ENCODE measurements at places on chromosomes 12 and 14.

DNA sequence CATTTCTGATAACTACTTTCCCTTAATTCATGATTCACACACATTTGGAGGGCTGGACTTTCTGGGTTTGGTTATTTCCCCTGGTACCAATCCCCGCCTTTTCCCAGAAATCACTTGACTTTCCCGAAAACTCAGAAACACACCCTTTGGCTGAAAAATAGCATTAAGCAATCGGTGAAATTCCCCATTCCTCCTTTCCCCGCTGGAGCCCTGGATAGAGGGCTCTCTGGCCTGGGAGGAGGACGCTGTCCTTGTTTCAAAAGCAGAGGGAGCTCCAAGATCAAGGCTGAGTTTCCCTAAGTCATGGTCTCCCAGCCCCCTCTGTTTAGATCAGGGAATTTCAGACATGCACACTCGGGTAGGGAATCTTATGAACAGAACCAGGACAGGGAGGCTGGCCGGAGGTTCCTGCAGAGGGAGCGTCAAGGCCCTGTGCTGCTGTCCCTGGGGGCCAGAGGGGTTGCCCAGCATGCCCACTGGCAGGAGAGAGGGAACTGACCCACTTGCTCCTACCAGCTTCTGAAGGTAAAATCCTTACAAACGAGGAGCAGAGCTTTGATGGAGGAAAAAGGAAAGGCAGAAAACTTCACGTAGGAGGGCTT is at the start of gene C1S:
TSS of gene C1S (plus strand) at position 366 of the 602 bp plus-strand sequence. CDS start 1,195 bp downstream, outside the sequence.
- no peak for DNase-seq

DNA sequence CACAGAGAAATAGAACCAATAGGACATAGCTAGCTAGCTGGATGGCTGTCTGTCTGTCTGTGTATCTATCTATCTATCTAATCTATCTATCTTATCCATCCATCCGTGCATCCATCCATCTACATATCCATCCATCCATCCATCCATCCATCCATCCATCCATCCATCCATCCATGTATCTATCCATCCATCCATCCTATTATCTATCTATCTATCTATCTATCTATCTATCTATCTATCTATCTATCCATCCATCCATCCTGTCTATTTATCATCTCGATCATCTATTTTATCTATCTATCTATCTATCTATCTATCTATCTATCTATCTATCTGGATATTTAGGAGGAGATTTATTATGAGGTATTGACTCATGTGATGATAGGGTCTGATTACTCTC is 84.9 kb downstream of the DNAH10 start:
- no peak for DNase-seq

DNA sequence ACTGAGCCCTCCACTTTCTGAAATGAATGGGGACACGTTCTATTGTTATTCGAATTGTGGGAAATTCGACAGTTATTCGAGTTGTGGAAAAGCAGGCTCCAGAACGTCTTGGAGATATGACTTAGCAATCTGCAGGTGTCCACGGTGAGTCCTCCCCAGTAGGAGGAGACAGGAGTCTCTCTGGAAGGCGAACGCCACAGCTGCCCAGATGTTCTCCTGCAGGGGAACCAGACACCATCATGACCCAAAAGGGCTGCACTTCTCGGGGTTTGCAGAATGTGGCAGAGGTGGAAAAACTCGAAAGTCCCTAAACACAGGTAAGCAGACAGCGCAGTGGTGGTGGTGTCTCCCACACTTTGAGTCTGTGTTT is 363.6 kb upstream of the SFSWAP start:
- no peak for DNase-seq

DNA sequence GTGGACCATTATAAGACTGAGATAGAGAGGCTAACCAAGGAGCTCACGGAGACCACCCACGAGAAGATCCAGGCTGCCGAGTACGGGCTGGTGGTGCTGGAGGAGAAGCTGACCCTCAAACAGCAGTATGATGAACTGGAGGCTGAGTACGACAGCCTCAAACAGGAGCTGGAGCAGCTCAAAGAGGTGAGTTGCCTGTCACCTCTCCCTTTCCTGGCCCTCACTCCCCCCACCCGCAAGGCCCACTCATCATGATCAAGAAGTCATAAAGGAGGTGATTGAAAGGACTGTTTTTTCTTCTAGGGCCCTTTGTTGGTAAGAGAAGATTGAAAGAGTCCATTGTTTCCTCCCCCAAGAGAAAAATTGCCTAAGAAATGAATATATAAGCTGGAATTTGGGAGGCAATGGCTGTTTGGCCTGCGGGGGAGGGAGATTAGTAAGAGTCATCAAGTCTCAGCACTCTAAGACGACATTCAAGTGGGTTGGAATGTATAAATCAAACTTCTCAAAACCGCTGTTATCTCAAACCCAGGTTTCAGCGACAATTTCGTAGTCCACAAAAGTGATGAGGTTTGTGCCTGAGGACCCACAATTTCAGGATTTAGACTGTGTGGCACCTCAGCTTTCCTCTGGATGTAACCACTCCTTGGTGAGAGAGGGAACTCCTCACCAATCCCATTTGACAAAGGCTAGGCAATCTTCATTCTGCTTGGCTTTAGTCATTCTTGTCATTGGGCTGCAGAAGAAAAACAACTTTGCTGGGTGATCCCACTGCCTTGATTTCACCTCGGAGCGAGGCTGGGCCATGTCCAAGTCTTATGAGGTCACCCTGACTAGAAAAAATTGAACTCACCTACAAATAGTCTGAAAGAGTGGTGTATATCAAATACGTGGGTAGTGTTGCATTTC is 966 bp downstream of the BICD1 start:
- peak; percentile 20 for DNase-seq

GRCh38 chr12:67512061-67512460 is 136.5 kb upstream of the DYRK2 start:
- DNase-seq, result no peak

DNA sequence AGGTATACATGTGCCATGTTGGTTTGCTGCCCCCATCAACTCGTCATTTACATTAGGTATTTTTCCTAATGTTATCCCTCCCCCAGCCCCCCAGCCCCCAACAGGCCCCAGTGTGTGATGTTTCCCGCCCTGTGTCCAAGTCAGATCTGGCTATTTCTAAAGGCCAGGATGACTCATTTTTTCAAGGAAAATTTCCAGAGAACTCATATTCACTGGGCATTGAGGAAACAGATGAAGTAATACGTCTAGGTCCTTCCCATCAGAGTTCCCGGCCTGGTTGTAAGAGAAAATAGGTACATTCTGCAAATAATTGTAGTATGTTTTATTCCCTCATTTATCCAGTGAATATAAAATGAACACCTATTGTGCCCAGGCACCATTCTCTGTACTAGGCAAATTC is 345.2 kb downstream of the BCL11B start:
- DNase-seq, result no peak

- no peak for DNase-seq
These were observed 195.7 kb downstream of the SOX5 start for GRCh38 chr12:23753628-23754365.

GRCh38 chr12:109018296-109018695 is 2.6 kb downstream of the SVOP start:
- DNase-seq, result no peak

- DNase-seq, result no peak
These were observed 102.1 kb upstream of the DAAM1 start for GRCh38 chr14:59086241-59086882.

- DNase-seq, result no peak
These were observed 66.7 kb downstream of the NTN4 start for GRCh38 chr12:95723693-95724384.

DNA sequence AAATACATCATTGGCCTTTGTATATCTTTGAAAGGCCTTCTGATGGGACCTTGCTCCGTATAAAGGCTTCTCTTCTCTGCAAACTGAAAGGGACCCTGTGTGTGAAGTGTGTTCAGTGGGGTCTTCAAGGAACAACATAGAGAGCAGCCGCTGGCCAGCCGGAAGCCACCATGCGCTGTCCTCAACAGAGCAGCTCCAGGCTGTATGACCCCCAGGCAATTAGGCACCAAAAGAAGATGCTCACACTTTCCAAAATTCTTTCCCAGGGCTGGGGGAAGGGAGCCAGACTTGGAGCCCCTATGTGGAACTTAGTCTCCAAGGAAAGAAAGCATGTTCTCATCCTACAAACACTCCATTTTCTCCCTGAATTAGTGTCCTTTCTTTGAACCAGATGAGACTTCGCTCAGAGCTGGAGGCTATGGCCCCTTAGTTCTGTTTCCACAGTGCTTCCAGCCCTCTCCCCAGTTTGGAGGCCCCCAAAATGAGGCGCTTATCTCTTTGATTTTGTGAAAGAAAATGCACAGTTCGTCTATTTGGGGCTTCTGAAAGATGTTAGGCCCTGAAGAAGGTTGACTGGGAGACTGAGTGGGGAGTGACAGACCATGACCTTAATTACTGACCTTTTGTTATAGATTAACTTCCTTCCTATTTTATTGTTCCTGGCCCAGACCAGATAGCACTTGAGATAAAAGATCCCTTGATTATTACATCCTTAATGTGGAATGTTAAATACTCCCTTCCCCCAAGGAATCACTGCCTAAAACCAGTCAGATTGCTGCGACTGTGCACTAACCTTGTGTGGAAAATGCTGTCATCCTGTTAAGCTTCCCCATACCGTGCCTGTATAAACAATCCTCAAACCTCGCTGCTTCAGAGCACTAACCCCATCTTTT is 128.3 kb upstream of the FGD4 start:
- DNase-seq, result no peak

DNA sequence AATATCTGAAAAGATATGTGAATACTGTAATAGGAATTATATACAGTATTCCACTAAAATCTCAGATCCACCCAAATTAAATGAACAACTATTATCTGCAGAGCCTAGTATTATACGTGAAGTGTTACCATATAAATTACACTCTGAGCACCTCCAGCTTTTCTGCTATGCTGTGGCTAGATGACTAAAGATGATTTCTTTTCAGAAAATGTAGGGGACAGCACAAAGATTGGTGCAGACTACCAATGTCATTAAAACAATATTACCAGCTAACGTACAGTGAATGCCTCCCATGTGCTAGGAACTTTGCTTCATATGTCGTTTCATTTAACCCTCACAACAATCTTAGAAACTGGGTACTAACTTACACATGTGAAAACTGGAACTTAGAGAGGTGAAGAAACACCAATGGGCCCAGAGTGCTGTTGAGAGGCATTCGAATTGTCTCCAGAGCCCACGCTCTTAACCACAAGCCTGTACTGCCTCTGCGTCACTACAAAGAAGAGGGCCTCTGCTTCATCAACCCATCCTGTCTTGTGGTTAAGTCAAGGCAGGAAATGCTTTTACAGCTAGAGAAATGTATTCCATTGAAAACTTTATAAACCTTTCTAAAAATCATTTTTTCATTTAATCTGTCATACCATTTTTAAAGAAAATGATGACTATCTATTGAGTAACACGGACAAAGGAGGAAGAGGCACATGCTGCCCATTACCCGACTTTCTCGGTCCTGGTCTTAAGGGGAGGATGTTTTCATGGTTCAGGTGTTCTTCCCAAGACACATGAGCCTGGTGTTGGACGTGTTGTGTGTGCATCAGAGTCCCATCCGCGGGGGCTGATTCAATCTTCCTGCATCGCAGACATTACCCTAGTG is 1.3 kb downstream of the GPR65 start:
- DNase-seq, result peak; percentile 57

DNA sequence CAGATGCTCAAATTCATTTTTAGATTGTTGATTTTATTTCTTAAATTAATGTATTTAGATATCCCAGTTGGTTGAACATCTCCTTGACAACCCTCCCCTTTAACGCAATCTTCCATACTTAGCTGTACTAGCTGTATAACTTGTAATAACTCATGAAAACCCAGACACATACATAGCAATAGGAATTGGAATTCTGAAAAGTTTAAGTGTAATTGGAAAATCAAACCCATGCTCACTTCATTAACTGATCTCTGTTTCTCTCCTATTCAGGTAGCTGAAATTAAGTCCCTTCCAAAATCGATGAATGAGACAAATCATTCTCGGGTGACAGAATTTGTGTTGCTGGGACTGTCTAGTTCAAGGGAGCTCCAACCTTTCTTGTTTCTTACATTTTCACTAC is at the start of gene OR4K15:
TSS of gene OR4K15 (plus strand) at position 301 of the 400 bp plus-strand sequence. CDS start at position 301, 0 bp downstream.
- DNase-seq, result no peak

DNA sequence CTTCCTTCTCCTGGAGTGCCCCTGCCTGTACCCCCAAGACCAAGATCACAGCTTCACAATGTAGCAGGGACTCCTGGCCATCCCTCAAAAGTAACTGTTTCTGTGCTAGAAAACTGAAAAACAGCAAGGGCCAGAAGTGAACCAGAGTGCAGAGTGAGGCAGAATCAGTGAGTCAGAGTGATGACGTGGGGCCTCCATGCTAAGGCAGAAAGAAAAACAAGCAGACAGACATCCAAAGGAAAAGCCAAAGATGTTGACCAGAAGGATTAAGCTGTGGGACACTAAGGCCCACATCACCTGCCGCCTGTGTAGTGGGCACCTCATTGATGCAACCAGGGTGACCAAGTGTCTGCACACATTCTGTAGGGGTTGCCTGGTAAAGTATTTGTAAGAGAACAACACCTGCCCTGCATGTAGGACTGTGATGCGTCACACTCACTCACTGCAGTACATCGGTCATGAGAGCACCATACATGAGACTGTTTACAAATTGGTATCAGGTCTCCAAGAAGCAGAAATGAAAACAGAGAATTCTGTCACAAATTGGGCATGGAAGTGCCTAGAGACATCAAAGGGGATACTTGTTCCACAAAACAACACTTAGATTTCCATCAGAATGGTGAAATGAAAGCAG is 51.2 kb downstream of the ARMH4 start:
- no peak for DNase-seq

DNA sequence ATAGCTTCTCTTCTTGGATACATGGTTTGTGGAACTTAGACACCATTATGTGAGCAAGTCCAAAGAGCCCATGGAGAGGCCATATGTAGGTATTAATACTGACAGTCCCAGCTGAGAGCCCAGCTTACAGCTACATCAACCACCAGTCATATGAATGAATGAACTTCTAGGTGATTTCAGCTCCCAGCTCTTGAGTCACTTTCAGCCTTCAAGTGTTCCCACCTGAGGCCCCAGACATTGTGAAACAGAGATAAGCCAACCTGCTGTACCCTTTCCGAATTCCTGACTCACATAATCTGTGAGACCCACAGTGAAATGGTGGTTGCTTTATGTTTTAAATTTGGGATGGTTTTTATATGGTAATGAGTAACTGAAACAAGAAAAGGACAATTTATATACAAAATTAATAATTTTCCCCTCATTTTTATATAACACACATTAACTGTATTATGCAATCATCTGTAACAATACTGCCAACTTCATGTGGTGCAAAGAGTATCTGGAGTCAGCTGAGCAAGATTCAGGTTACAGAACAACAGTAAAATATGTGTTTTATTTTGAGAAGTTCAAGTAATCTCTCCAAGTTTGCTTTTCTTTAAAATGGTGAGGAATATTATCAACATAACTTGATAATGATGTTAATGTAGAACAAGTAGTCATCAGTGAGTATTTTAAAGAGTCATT is 27.7 kb upstream of the FBXO33 start:
- no peak for DNase-seq

GRCh38 chr12:75739912-75740311 is 228.5 kb upstream of the KRR1 start:
- DNase-seq, result no peak

Data from stimulated activated CD8-positive, alpha-beta memory T cell treated with anti-CD3 and anti-CD28 coated beads, Interleukin-7, amount 100 ng/mL, for 4 hours (primary cell).